NCI-H524 (cell line): ENCODE measurements at places on chromosomes 11 and 22.
A peak's percentile ranks its signal among the peaks of the same experiment; 100 is the strongest.

DNA sequence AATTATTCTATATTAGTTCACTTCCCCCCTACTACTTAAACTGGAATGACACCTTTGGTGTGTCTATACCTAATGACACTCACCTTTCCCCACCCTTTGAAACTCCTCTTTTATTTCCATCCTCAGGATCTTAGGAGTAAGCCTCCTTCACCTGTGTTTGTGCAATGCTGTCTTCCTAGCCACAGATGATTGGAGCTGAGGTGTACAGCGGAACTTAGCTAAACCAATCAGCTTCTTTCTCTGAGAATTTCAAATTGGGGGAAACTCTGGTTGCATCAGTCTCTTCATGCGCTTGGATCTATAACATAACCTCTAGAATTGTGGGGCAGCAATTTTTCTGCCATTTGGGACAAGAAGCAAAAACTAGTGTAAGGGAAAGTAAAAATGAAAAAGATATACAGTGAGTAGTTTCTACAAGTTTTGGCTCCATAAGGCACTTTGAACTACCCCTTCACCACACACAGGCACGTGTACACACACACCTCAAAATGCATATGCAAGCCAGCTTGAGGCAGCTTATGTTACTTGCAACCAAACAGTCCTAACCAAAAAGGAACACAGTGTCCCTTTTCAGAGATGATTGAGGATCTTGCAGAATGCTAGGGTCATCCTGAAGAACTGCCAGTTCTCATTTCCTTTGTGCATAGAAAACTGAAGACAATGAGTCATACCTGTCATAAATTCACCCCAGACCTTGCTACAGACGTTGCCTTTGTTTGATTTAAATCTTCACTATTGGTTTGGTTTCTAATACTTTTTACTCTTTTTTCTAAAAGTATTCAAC is 36.0 kb upstream of the LDLRAD3 start:
- no peak for DNase-seq

DNA sequence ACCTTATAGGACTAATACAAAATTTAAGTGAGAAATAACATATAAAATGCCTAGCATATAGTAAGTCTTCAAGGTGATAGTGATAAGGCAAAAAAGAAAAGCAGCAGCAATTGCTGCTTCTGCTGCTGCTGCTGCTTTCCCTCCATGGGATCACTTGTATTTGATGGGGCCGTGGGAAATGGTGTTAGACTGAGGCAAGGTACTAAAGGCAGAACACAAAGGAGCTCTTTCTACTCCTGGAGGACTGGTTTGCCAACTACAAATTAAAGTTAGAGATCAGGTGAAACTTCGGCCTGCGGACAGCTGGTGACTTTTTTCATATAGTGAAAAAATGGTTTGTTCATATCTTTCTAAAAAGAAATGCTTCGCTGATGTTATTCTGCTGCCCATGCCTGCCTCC is 46.3 kb downstream of the SWAP70 start:
- DNase-seq = no peak

- DNase-seq = peak; percentile 3
Measured at GRCh38 chr11:87453531-87454089, 415.9 kb downstream of the TMEM135 start.

- DNase-seq = no peak
Measured at GRCh38 chr11:104852811-104853210, 45.4 kb downstream of the CASP12 start.

- peak; percentile 61 for DNase-seq
Measured at GRCh38 chr11:27296497-27296896, 66.5 kb downstream of the CCDC34 start.

- DNase-seq = no peak
Measured at GRCh38 chr11:76025817-76026216, 180.5 kb downstream of the WNT11 start.

- DNase-seq = no peak
Measured at GRCh38 chr22:27483095-27483785, 318.3 kb downstream of the MN1 start.

GRCh38 chr11:132036746-132037466 is 666.5 kb downstream of the NTM start:
- DNase-seq = no peak

DNA sequence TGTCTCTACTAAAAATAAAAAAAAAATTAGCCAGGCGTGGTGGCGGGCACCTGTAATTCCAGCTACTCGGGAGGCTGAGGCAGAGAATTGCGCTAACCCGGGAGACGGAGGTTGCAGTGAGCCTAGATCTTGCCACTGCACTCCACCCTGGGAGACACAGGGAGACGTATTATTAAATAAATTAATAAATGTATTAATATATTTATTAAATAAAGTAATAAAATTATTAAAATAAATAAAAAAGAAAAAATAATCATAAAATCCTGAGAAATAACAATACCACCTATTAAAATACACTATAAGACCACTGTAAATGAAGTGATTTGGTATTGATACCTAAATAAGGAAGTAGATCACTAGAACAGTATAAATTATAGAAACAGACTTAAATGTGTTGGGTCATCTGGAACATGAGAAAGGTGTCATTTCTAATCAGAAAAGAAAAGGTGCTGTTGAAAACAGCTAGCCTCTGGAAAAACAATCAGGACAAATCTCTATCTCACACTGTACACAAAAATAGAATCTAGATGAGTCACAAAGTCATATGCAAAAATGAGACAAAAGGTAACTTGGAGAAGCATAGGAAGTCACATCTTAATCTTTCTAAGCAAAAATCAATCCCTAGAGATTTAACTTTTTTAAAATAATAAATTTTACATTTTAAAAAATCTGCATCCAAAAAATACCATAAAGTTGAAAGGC is 43.2 kb upstream of the UBASH3B start:
- DNase-seq = no peak

DNA sequence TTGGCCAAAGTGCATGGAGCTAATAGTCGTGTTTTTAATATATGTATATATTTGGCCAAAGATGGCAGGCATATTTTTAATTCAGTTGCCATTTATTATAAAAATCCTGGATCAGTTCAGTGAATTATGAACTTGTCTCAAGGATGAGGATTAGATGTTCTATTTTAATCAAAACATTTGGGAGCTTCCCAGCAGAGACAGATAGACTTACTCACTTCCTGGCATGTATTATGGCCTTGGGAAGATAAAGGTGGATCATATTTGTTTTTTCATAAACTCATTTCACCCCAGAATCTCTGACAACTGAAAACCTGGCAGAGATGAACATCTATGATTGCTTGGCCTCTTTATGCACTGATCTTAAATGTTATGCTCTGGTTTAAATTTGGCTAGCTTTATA is 148.8 kb downstream of the NCAM1 start:
- no peak for DNase-seq

GRCh38 chr11:72439455-72439854 is 5.1 kb upstream of the CLPB start:
- DNase-seq = no peak

- no peak for DNase-seq
Measured at GRCh38 chr22:50400406-50400805, 57.3 kb downstream of the PPP6R2 start.

- no peak for DNase-seq
Measured at GRCh38 chr22:37599153-37599552, 9.5 kb upstream of the GGA1 start.

- no peak for DNase-seq
Measured at GRCh38 chr11:1337647-1338007, 28.2 kb upstream of the TOLLIP start.

DNA sequence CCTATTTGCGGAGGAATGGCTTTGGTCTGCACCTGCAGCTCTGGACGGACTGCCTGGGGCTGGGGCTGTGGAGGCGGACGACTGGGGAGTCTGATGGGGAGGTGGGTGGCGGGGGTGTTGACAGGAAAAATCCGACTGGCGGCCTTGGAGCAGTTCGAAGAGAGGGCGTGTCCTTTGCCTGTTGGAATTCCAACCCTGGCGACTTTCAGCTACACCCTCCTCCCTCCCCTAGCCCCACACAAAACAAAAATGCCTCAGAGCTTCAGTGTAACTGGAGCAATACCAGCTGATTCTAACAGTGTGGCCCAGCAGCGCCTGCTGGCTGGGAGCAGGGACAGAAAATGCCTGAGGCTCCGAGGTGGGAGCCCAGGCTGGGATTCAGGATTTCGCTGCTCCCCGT is 85.4 kb downstream of the ATXN10 start:
- no peak for DNase-seq

- no peak for DNase-seq
Measured at GRCh38 chr11:70445605-70446004, 47.3 kb downstream of the CTTN start.

- peak; percentile 61 for DNase-seq
Measured at GRCh38 chr22:17910561-17911311, 113.6 kb downstream of the MICAL3 start.

GRCh38 chr11:116913000-116913399 is 75.6 kb upstream of the APOA1 start:
- DNase-seq = no peak

GRCh38 chr22:29139965-29140782 is 65.5 kb upstream of the EMID1 start:
- DNase-seq = no peak

- DNase-seq = no peak
Measured at GRCh38 chr11:111531136-111531535, 9.4 kb upstream of the LAYN start.

DNA sequence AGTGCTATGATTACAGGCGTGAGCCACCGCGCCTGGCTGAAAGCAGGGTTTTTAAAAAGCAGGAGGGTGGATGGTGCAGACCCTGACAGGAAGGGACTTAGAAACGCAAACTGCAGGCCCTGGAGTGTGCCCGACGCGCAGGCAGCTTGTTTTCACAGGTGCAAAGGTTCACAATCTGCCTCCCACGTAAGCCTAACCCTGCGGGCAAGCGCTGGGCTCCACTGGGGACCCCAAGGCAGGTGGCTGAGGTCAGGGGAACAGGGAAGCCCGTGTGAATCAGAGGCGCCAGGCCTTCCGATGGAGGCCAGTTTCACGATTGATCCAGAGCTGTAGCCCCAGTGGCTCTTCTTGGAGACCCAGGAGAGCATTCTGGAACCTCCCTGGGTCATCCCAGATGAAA is 256.3 kb downstream of the BRD1 start:
- no peak for DNase-seq

DNA sequence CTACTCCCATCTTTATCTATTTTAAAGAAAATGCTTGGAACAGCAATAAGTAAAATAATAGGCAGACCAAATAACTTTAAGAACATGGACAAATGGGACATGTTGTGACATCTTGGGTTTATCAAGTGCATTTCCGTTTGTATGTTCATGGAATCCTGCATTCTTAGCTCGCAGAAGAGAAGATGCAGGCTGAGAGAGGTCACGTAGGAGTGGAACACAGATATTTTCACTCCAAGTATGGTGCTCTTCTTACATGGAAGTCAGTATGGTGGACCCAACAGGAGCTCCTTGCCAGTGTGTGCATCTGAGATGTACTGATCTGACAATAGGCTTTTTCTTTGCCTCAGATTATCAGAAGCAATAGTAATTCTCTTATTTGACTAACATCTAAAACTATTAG is 1.7 kb downstream of the E2F8 start:
- no peak for DNase-seq

DNA sequence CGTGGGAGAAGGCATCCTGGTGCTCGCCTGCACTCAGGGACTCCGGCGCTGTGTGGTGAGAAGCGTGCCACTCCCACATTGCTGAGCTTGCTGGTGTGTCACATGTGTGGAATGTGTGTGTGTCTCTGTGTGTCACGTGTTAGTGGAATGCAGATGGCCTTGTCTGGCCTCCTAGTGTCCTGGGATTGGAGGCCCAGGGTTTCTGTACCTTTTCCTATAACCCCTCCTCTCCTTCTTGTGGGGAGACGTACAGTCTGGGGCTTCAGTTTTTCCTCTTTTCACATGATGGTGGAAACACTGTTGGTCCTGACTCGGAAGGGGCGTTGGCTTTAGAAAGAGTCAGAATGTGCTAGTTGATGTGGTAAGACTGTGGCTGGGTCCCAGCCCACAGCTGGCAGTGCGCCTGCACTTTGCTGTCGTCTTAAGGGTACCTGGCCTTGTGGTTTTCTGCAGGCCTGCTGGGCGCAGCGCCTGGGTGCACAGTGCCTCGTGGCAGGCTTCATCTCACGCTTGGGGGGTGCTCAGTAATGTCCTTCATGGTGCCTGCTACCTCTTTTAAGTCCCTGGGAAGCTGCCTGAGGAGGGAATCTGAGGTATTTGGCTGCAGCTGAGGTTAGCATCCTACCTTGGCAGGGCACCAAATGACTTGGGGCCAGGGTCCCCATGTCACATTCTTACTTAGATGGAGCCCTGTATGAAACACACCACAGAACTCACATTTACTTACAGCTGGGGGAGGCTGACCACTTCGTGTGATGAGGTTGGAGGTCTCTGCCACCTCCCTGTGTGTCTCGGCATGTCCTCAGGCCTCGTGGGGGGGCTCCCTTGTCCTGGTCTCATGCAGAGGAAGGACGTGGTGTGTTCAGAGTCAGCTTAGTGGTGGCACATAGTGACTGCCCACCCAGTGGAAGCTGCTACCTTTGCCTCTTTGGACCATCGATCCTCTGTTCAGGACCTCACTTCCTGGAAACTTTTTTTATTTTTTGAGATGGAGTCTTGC is 61.9 kb downstream of the MED15 start:
- DNase-seq = no peak

- DNase-seq = no peak
Measured at GRCh38 chr11:3906166-3906565, 50.7 kb downstream of the STIM1 start.

DNA sequence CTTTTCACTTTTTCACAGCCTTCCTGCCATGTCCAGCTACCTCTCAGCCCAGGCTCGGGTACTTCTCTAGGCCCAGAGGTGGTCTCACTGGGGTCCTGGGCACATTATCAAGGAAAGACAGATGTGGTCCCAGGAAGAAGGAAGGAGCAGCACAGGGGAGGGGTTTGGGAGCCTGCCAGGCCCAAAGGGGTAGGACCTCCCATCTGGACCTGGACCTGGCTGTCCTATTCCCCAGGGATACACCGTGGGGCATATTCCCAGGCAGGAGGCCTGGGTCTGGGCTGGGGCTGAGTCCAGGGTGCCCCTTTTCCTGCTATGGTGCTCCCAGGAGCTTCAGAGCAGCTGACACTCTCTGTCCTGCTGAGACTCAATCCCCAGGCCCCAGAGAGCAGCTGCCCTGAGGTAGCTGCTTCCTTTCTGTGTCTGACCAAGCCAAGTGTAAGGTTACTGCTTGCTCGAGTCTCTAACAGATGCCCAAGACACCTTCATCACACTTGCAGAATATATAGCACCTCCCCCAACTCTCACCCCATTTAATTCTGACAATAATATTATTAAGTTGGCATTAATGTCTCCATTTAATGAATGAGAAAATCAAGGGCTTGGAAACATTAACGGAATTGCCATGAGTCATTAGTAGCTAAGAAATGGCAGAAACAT is 232.0 kb downstream of the BUD13 start:
- peak; percentile 58 for DNase-seq

DNA sequence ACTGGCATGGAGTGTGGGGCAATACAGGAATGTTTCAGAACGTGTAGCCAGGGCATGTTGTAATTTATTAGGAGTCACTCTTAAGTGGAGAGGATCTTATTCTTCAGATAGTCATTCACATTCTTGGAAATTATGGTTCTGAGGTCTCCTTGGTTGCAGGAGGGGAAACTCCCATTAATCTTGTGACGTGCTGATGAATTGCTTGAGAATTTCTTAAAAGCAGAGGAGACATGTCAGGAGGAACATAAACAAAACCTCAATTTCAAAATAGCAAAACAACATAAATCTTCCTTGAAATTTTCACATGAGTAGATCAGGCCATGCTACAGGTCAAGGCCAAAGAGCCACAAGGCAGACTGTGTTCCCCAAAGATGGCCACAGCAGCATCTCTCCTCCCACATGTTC is 50.4 kb downstream of the ADM start:
- DNase-seq = no peak

GRCh38 chr11:8961401-8961800 is 2.8 kb downstream of the TMEM9B start:
- no peak for DNase-seq

- no peak for DNase-seq
Measured at GRCh38 chr11:17810746-17811145, 76.2 kb downstream of the KCNC1 start.
